GM23248 (cell line): ENCODE measurements at places on chromosomes 3 and 15. TPM values are rescaled to one million over a fixed set of nuclear protein-coding genes. Genes with fewer than 3 reads are reported as not detected.

Gene PLXNB1
- 5.5 and 8.0 TPM in 2 replicates for total RNA-seq

Gene LSM3
- total RNA-seq = 9.4 and 10.4 TPM in 2 replicates

Gene TF
- under 0.01 TPM in 1 of 2 replicates, not detected in the other for total RNA-seq

Gene GABRA5
- total RNA-seq = 0.22 and 0.25 TPM in 2 replicates

Gene SCN11A
- not detected in 2 replicates for total RNA-seq

Gene ST8SIA2
- not detected in 2 replicates for total RNA-seq

Gene FAH
- total RNA-seq = 16.9 and 24.9 TPM in 2 replicates

DNA sequence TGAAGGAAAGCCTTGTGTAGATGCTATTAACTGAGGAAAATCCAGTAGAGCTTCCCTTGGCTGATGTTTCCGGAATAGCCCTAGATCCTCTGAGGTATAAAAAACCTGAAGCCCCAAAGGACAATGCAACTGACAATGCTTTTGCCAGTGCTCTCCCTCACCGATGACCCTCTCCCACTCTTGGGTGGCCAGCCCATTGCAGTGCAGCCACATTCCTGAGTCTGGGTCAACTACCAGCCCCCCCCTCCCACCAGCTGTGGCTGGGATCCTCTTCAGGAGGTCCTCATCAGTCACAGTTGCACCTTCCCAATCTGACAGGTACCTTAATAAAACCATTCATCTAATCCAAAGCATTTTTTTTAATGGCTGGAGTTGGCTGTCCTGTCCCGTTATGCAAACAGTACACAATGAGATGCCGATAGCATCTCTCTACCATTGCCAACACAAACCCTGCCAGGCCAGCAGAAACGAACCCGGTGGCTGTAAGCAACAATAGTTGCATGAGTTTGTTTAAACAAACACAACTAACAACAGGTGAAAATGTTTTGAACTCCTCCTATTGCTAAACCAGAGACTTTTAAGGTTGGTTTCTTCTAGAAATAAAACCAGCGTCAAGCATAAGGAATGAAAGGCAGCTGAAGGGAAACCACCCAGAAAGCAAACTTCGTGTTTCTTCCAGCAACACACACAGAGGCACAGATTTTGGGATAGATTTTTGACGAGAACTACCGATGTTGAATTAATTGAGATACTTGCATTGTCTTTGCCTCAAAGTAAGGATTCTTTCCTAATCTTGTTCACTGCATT lies 128.3 kb upstream of the ARHGEF3 start:
- no peaks in the 10 kb centered on the region for H3K27me3 ChIP-seq
- peak overlapping the region; percentile 11; the same call in 1 of the 2 replicates for H3K27ac ChIP-seq
- peaks cover 34% of the 10 kb centered on the region for H3K4me1 ChIP-seq
- peak overlapping the region; percentile 38; the same call in 1 of the 2 replicates for H3K4me3 ChIP-seq
- DNase-seq = peak; percentile 25

GRCh38 chr15:62781081-62781497 lies 261.5 kb upstream of the TPM1 start:
- H3K4me1 ChIP-seq = peaks cover 41% of the 10 kb centered on the region
- H3K27ac ChIP-seq = no peak overlapping the region
- H3K27me3 ChIP-seq = no peaks in the 10 kb centered on the region
- no peak for DNase-seq
- H3K36me3 ChIP-seq = no peaks in the 10 kb centered on the region
- H3K4me3 ChIP-seq = no peak overlapping the region

- DNase-seq = no peak
- no peak overlapping the region for H3K4me3 ChIP-seq
- no peaks in the 10 kb centered on the region for H3K27me3 ChIP-seq
- peaks cover 4% of the 10 kb centered on the region; the same call in 1 of the 2 replicates for H3K4me1 ChIP-seq
- H3K27ac ChIP-seq = no peak overlapping the region
- H3K36me3 ChIP-seq = no peaks in the 10 kb centered on the region
Measured at GRCh38 chr3:47221798-47222197, 57.9 kb upstream of the SETD2 start.

DNA sequence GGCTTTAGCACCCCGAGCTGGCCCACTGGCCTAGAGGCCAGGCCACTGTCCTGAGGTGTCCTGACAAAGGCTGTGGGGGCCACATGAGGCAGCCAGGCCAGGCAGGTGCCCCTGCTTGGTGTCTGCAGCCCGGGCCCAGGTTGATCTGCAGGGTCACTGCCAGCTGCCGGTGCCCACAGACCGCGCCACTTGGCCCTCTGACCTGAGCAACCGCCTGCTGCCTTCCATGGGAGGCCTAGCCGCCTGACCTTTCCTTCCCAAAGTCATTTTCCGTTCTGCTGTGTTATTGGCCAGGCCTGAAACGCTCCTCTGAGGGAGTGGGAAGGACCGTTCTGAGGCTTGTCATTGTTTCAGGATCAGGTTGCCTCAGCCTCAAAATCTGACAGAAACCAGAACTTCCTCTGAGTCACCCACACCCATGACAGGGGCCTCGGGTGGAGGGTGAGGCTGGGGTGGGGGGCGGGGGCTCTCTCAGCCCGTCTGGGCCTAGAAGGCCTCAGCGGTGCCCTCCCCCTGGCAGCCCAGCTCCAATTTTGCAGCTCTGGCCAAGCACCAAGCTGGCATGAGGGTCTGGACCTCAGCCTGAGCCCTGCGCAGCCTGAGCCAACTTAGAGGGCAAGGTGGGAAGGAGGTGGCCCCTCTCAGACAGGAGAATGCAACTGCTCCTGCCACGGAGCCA lies 140.7 kb upstream of the MEF2A start:
- no peaks in the 10 kb centered on the region for H3K36me3 ChIP-seq
- peak; percentile 82 for DNase-seq
- peaks cover 14% of the 10 kb centered on the region for H3K4me1 ChIP-seq
- no peak overlapping the region for H3K4me3 ChIP-seq

DNA sequence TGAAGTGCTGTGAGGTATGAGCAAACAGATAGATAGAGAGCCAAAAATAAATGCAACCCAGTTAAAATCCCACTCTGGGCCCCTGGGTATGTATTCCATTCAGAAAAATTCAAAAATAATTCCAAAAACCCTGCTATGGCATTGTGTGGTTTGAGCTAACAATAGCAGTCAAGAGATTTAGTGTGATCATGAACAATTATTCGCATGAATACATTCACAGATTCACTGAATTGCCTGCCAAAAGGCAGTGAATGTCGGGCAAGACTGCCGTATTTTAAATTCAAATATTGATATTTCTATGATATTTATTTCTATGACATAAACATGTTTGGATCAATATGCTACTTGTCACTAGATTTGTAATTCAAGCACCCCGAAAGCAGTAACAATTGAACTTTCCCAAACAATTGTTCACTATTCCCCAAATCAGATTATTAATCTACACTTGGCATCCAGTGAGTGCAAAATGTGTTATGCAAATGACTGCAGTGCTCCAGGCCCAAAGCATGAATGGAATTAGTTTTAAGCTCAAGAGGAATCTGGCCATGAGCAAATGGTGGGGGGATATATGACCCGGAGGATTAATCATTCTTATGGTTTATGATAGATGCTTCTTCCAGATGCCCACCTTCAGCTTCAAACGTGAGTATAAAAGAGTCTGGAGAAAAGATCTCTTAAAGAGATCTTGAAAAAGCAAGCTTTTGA lies 417.0 kb upstream of the MEIS2 start:
- no peaks in the 10 kb centered on the region for H3K27me3 ChIP-seq
- H3K4me1 ChIP-seq = no peaks in the 10 kb centered on the region

DNA sequence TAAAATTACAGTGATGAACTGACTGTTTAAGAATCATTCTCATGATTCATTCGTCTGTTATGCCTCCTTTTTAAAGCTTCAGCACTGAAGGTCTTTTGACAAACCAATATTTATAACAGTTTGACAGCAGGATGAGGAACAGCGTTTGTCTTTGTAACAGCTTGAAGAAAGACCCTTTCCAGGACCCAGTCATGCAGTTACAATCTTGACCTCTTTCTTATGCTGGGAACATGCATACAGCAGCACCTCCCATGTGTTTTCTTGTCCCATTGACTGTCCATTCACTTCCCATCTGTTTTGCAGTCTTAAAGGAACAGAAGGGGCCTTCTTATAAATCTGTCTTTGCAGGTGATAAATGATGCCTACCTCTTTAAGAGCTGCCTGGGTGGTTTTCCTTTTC lies 87.2 kb downstream of the OPA1 start:
- no peak overlapping the region for H3K4me3 ChIP-seq
- peaks cover 6% of the 10 kb centered on the region; the same call in 1 of the 2 replicates for H3K4me1 ChIP-seq
- H3K27me3 ChIP-seq = no peaks in the 10 kb centered on the region
- DNase-seq = peak; percentile 16

DNA sequence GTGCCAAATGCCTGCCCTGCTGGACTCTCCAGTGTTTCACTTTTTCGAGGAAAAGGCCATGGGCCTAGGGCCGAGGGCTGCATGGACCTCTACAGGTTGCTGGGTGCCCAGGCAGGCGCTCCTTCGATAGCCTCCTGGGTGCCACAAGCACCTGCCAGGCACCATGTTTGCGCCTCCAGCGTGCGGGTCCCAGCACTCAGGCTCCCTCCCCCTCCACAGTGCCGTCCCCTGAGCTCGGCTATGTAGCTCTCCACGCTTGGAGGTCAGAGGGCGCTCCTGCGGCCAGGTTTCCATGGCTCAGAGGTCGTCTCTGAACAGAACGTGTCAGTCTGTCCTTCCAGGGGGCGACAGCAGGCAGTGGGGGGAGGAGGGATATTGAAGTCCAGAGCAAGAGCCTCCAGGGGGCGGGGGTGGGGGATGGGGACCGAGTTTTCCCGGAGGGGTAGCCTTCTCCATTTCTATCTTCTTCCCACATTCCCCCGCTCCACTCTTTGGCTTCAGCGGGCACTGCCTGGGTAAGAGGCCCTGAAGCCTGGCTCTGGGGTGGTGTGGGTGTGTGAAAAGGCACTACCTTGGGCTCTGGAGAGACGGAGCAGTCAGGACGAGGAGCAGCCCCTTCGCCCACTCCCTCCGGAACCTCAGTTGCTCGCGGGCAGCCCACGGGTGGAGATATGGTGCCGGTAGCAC lies 3.6 kb downstream of the ONECUT1 start:
- H3K4me1 ChIP-seq = no peaks in the 10 kb centered on the region
- H3K4me3 ChIP-seq = no peak overlapping the region
- H3K36me3 ChIP-seq = no peaks in the 10 kb centered on the region
- DNase-seq = no peak
- no peak overlapping the region for H3K27ac ChIP-seq

DNA sequence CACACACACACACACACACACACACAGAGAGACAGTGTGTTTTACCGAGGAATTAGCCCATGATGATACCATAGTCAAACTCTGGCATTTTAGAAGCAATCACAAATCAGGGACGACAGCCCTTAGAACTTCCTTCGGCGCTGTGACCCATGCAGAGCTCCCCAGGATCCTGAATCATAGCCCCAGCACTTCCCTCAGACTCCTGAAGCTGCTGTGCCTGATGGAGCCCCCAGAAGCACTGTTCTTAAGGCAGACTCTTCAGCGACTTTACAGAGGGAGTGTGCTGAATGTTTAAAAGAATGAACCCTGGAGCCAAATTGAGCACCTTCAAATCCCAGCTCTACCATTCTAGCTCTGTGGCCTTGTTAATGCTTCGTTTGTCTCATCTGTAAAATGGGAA lies 89.3 kb upstream of the LIPC start:
- H3K4me3 ChIP-seq = no peak overlapping the region
- H3K27me3 ChIP-seq = no peaks in the 10 kb centered on the region
- DNase-seq = no peak
- peaks cover 6% of the 10 kb centered on the region for H3K4me1 ChIP-seq
- H3K27ac ChIP-seq = no peak overlapping the region

DNA sequence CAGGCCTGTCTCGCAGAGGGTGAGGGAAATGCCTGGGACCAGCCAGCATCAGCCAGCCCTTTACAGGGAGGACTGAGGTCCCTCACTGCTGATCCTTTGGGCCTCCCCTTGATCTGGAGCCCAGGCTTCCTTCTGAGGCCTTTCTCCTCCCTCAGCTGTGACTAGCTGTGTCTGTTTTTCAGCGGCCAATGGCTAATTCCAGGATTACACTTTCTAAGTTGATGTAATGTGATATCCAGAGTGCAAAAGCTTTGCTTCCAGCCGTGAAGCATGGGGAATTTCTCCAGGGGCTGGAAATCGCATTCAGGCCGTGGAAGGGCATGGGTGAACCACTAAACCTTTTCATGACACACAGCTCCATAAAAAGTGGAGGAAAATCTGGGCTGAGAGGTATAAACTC lies 157.6 kb downstream of the SHQ1 start:
- no peak overlapping the region for H3K27ac ChIP-seq
- no peak overlapping the region for H3K4me3 ChIP-seq
- DNase-seq = no peak
- 0 out of 2 replicates have a peak, but pooled peaks cover 4% of the 10 kb centered on the region for H3K4me1 ChIP-seq
- H3K36me3 ChIP-seq = no peaks in the 10 kb centered on the region

- DNase-seq = no peak
- H3K4me1 ChIP-seq = peaks cover 3% of the 10 kb centered on the region; the same call in 1 of the 2 replicates
- no peak overlapping the region for H3K4me3 ChIP-seq
- no peak overlapping the region for H3K27ac ChIP-seq
- peaks cover 11% of the 10 kb centered on the region; the same call in 1 of the 2 replicates for H3K27me3 ChIP-seq
Measured at GRCh38 chr3:126339466-126339865, 17.7 kb downstream of the KLF15 start.

GRCh38 chr15:98671060-98672008 lies 23.0 kb downstream of the IGF1R start:
- peak overlapping the region; percentile 81 for H3K27ac ChIP-seq
- DNase-seq = peak; percentile 74
- peaks cover 44% of the 10 kb centered on the region for H3K4me1 ChIP-seq
- H3K36me3 ChIP-seq = no peaks in the 10 kb centered on the region
- H3K4me3 ChIP-seq = peak overlapping the region; percentile 61
- H3K27me3 ChIP-seq = no peaks in the 10 kb centered on the region

GRCh38 chr3:147246906-147247305 lies 159.4 kb downstream of the ZIC4 start:
- H3K4me1 ChIP-seq = peaks cover 7% of the 10 kb centered on the region
- no peaks in the 10 kb centered on the region for H3K27me3 ChIP-seq
- DNase-seq = peak; percentile 42
- no peak overlapping the region for H3K4me3 ChIP-seq
- no peaks in the 10 kb centered on the region for H3K36me3 ChIP-seq
- no peak overlapping the region for H3K27ac ChIP-seq

DNA sequence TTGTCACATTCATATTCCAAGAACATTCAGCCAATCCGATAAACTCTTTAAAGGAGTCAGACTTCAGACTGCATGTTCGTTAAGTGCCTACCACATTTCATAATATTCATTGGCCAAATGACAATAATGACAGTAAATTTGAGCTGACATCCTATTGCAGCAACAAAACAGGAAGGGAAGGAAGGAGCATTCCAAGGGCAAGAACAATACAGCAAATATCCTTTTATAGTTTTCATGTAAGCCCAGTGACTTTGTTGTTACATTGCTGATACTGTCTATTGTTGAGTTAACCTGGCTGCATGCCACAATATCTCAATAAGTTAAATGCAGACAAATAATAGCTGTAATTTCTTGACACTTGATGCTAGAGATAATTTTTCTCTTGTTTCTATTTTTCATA lies 16.4 kb upstream of the CBLB start:
- peak; percentile 25 for DNase-seq
- peaks cover 20% of the 10 kb centered on the region for H3K4me1 ChIP-seq
- H3K27ac ChIP-seq = no peak overlapping the region
- no peak overlapping the region for H3K4me3 ChIP-seq
- no peaks in the 10 kb centered on the region for H3K36me3 ChIP-seq

- no peaks in the 10 kb centered on the region for H3K27me3 ChIP-seq
- H3K27ac ChIP-seq = no peak overlapping the region
- H3K4me3 ChIP-seq = no peak overlapping the region
- DNase-seq = peak; percentile 73
- H3K4me1 ChIP-seq = peaks cover 19% of the 10 kb centered on the region
Measured at GRCh38 chr15:99409097-99409473, 156.7 kb upstream of the MEF2A start.

GRCh38 chr3:13600950-13601691 lies 52.2 kb downstream of the FBLN2 start:
- peak; percentile 80 for DNase-seq
- H3K36me3 ChIP-seq = no peaks in the 10 kb centered on the region
- H3K4me3 ChIP-seq = no peak overlapping the region
- H3K4me1 ChIP-seq = peaks cover 26% of the 10 kb centered on the region
- H3K27ac ChIP-seq = peak overlapping the region; percentile 46
- no peaks in the 10 kb centered on the region for H3K27me3 ChIP-seq

- H3K4me1 ChIP-seq = peaks cover 8% of the 10 kb centered on the region
- no peak overlapping the region for H3K4me3 ChIP-seq
- peak; percentile 39 for DNase-seq
Measured at GRCh38 chr15:29747837-29748417, 74.3 kb downstream of the TJP1 start.
